ENCODE measurements at places on chromosomes 11 and 22.

GRCh38 chr11:10518123-10518522 is 22.9 kb downstream of the RNF141 start:
- no peak for DNase-seq

DNA sequence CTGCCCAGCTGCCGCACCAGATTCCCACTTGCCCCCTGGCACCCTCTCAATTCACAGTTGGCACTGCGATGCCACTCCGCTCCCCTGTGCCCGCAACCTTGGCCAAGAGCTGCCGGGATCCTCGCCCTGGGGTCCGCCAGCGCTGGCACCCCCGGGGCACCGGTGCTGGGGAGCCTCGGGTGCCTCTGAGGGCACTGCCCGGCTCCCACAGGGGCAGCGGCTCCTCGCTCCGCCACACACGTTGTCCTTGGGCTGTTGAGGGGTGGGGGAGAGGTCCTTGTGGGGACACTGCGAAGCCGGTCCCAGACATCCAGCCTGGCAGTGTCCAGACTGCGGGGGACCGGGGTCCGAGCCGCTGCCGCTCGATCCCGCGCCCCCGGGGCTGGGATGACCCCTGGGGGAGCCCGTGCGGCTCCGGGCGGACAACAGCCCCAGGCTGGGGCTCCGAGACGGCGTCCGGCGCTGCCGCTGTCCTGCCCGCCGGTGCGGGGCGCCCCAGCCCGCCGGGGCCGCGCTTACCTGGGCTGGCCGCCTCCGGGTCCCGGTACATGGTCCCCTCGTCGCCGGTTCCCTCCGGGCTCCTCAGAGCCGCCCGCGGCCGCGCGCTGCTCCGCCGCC is 496 bp downstream of the SYT7 start:
- no peak for DNase-seq

DNA sequence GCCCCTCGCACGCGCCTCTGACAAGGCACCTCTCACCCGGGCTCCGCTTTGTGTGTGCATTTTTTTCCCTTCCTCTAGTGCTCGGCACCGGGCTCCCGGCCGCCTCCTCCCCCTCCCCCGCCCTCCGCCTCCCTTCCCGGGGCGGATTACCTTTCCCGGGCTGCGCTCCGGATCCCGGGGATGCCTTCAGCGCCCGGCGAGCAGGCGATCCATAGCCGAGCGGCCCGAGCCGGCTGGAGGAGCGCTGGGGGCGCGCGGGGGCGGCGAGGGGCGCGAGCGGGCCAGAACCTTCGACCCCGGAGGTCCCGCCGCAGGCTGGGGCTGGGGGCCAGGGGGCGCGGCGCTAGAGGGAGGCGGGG is 282 bp downstream of the MPPED2 start:
- DNase-seq, result no peak

- no peak for DNase-seq
Observed at GRCh38 chr11:128916037-128916572, 24.9 kb downstream of the KCNJ5 start.

- no peak for DNase-seq
Observed at GRCh38 chr11:69434471-69434931, 47.0 kb upstream of the LINC01488 start.

GRCh38 chr22:35761037-35761436 is 43.4 kb downstream of the APOL5 start:
- DNase-seq, result no peak

- DNase-seq, result no peak
Observed at GRCh38 chr22:46382524-46382923, 47.0 kb downstream of the TRMU start.

DNA sequence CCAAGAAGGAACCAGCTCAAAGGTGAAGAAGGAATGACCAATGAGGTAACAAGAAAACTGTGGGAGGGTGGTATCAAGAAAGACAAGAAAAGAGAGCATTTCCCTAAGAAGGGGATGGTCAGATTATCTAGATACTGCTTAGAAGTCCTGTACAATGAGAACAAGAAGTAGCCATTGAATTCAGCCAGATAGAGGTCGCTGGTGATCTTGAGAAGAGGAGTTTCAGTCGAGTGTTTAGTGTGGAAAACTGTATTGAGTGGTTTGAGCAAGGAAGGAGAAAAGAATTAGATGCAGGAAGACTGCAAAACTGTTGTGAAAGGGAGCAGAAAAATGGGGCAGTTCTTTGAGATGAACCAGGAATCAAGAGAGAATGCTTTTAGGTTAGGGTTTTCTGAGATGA is 74.6 kb upstream of the FAT3 start:
- peak; percentile 20 for DNase-seq

GRCh38 chr11:79439886-79440570 is 802 bp downstream of the TENM4 start:
- no peak for DNase-seq

DNA sequence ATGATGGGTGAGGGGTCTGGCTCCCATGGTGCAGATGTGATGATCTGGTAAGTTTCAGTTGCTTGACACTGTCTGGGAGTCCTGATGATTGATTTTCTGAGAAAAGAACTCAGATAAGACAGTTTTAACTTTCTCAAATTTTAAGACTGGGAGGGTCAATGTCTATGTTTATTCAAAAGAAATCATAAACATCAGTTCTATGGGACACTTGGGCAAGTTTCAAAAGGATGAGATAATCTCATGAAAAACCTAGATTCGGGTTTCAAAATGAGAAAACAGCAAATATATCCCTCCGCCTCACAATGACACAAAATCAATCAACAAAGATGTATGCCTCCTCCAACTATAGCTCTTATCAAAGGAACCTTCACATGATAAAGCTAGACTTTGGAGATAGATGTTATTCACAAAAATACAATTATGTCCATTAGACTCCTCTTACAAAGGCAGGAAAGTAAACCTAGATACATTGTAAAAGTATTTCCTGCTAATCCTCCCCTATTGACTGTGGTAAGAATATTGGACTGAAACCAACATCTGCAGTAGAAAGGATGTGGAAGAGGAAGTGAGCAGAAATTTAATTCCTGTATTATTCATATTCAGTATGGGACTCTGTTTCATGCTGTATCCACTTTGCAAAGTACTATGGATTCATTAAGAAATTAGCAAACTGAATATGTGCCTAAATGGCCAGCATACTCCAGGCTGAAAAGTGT is 21.6 kb downstream of the SVIP start:
- DNase-seq, result no peak

DNA sequence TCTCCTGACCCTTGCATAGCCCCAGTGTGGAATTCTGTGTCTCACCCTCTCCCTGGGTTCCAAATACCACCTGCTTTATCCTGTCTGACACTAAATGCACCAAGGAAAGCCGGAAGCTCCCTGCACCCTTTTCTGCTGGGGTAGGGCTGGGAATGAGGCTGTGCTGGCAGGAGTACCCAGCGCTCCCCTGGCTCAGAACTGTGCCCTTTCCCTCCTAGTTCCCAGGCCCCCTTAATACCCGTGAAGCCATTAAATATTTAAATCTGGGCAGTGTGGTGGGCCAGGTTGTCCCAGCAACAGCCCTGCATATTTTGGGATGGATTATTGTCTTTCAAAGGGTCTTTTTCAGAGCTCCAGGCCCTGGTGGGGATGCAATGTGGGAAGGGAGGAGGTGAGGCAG is 63.0 kb downstream of the TP53I11 start:
- DNase-seq, result no peak

- DNase-seq, result no peak
Observed at GRCh38 chr11:134034496-134035381, 34.1 kb upstream of the JAM3 start.

DNA sequence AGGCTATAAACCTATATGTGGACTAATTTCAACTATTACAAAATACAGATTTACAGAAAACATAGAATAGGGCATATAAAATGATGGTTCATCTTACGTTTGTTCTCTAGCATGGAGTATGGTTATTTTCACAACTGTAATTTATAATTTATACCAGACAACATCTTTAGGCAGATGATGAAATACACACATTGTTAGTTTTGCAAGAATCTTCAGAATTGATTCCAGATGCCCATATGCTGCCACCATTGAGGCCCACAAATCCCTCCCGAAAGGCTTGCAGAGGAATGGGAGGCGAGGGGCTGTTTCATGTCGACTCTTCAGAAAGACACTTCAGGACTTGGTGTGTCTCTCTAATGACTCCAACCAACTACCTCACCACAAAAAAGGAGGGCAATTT is 6.2 kb downstream of the PTPN5 start:
- DNase-seq, result no peak

- no peak for DNase-seq
Observed at GRCh38 chr11:123474994-123475393, 44.9 kb downstream of the GRAMD1B start.

DNA sequence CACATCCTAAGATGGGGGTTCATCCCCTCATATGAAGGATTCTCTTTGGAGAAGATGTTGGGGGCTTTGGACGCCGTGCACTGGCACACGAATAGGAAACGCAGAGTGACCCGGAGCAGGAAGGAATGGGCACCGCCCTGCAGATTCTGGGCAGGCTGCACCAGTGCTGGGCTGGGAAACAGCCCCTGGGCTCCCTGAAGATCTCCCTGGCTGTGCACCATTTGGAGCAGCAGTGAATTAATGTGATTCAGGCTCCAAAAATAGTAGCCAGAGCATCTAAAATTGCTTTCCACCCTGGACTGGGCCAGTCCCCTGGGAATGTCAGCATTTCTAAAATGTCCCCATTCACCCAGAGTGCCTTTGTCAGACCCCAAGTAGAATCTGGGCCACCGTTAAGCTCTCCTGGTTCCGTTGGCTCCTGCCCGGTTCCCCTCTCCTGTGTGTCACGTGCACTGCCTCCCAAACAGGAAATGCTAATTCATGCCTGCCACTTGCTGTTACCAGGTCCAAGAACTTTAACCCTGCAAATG is 18.6 kb downstream of the IRAG1 start:
- DNase-seq, result no peak
